H9 (cell line): ENCODE measurements at places on chromosomes 7 and 10. TPM values are rescaled to one million over a fixed set of nuclear protein-coding genes. Genes with fewer than 3 reads are reported as not detected.

Gene PLEKHS1
- total RNA-seq = not detected in 2 replicates

Gene IDI2
- total RNA-seq = not detected in 2 replicates

Gene SPDYE6
- total RNA-seq = not detected in 2 replicates

Gene VPS41
- total RNA-seq = 49.3 and 50.4 TPM in 2 replicates

Gene CTBP2
- 212 and 218 TPM in 2 replicates for total RNA-seq

Gene CRTAC1
- 0.46 and 0.48 TPM in 2 replicates for total RNA-seq

Gene ACADSB
- total RNA-seq = 31.1 and 35.1 TPM in 2 replicates

Gene FZD1
- 0.61 TPM in 2 replicates for total RNA-seq
